ENCODE measurements at places on chromosomes 6 and 20.

DNA sequence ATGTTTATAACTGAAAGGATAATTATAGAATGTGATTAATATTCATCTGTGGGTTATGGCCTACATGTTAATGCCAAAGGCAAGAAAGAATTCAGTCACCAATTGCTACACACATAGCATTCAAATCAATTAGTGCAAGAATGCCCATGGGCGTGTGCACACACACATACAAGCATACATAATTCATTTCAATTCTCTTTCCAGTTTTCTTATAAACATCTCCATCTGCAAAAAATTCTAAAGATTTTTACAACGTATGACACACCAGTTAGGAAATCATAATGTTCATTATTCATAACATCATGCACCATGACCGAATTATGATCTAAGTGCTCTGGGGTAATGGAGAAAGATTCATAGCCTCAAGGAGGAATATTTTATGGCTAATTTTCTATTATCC is 111.0 kb upstream of the ADTRP start:
- no peak for DNase-seq

DNA sequence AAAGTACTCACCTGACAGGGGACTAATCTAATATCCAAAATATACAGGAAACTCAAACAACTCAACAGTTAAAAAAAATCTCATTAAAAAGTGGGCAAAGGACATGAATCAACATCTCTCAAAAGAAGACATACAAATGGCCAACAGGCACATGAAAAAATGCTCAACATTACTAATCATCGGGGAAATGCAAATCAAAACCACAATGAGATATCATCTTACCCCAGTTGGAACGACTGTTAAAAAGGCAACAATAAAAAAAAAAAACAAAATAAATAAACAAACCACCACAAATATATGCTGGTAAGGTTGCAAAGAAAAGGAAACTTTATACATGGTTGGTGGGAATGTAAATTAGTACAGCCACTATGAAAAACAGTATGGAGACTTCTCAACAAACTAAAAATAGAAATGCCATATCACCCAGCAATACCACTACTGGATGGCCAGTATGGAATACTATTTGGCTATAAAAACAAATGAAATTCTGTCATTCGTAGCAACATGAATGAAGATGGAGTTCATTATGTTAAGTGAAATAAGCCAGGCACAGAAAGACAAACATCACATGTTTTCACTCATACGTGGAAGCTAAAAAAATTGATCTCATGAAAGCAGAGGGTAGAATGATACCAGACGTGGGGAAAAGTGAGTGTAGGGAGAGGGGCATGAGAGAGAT is 6.6 kb downstream of the SIRPB2 start:
- DNase-seq, result no peak

GRCh38 chr6:128519931-128520435 is 416 bp downstream of the PTPRK start:
- peak; percentile 49 for DNase-seq

- no peak for DNase-seq
These were observed 110.3 kb upstream of the BACH2 start for GRCh38 chr6:90406957-90407356.

- DNase-seq, result no peak
These were observed 105.0 kb downstream of the CD109 start for GRCh38 chr6:73800997-73801396.

GRCh38 chr6:43296780-43297497 is 1.1 kb upstream of the SLC22A7 start:
- DNase-seq, result no peak

GRCh38 chr6:33547499-33547898 is 32.6 kb downstream of the BAK1 start:
- DNase-seq, result no peak

DNA sequence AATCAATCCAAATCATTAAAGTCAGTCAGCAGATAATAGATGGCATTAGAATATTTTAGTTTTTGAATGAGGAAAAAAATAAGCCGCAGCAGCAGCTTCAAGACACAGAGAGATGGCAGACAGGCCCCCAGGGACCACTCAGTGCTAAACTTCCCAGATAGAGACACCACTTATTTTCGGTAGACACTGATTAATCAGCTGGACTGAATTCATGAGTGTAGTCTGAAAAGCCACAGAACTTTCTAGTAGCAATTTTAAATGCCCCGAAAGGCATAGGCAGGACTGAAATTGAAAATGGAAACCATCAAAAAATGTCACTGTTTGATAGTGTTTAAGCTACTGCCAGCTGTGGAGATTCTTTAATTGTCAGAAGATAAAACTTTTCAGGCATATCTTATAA is 3.1 kb upstream of the CLDN20 start:
- DNase-seq, result no peak

GRCh38 chr6:165585060-165585459 is 78.0 kb downstream of the PDE10A start:
- DNase-seq, result no peak

GRCh38 chr20:58911970-58912369 is 59.5 kb downstream of the GNAS start:
- DNase-seq, result no peak

GRCh38 chr6:130366107-130367005 is 539 bp downstream of the TMEM200A start:
- peak; percentile 62 for DNase-seq

DNA sequence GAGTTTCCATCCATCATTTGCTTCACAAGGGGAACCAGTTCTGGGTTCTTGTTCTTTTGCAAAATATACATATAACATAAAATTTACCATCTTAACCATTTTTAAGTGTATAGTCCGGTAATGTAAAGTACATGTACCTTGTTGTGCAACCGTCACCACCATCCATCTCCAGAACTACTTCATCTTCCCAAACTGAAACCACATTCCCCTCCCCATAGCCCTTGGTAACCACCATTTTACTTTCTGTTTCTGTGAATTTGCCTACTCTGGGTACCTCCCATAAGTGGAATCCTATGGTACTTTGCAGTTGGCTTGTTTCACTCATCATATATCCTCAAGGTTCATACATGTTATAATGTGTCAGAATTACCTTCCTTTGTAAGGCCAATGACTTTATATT is 70.3 kb upstream of the DSP start:
- DNase-seq, result no peak

DNA sequence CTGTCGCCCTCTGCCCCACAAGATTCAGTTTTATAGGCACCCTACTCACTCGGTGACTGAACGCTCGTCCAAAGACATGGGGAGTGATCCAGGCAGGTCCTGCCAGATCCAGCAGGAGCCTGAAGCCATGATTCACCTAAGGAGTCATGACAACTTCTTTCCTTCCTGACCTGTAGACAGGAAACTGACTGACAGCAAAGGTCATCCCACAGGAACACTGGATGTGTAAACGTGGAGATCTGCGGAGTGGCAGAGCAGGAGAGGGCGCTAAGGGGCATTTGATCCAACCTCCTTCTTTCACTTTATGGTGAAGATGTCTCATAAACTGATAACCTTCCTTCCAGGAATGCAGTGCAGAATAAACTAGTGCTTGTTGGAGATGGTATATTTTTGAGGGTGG is 192.2 kb downstream of the GJA10 start:
- no peak for DNase-seq

- DNase-seq, result no peak
These were observed 4.3 kb downstream of the SMIM26 start for GRCh38 chr20:18571578-18571977.

DNA sequence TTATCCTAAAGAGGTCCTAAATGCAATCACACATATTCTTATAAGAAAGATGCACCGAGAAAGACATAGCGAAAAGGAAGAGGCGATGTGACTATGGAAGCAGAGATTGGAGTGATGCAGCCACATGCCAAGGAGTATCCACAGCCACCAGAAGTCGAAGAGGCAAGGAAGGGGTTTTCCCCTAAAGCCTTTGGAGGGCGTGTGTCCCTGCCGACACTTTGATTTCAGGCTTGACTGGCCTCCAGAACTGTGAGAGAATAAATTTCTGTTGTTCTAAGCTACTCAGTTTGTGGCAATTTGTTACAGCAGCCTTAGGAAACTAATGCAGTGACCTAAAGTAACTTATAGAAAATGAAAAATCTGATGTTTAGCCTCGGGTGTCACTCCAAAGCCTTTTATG is 179.5 kb upstream of the CITED2 start:
- no peak for DNase-seq

DNA sequence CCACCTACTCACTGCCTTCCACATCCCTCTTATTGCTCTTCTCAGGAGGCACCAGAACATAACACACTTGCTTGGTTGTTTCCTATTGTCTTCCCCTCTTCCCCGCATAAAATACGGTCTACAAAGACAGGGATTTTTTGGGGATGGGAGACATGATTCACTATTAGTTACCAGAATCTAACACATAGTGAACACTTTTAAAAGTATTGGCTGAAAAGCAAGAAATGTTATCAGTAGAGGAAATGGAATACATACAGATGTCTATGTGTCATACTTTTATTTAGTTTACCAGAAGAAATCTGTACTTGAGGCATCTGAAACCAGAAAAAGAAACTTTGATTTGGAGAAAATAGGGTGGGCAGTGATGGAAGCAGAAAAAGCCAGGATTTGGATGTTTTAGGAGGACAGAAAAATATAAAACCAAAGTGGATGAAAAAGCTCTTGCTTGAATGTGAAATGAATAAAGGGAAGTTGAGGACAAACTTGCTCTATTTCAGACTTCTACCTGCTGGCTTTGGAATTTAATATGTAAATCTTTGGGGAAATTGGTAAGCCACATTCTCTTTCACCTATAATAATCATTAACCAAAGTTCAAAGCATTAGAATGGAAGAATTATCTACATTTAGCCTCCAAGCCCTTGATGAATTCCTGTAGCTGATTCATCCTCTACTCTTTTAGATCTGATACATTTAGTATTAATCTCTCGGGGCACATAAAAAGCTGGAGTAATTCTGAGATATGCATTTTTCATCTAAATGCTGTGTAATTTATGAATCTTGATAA is 82.6 kb downstream of the DOK5 start:
- DNase-seq, result no peak

GRCh38 chr20:23928788-23929187 is 49.2 kb upstream of the CST5 start:
- no peak for DNase-seq

DNA sequence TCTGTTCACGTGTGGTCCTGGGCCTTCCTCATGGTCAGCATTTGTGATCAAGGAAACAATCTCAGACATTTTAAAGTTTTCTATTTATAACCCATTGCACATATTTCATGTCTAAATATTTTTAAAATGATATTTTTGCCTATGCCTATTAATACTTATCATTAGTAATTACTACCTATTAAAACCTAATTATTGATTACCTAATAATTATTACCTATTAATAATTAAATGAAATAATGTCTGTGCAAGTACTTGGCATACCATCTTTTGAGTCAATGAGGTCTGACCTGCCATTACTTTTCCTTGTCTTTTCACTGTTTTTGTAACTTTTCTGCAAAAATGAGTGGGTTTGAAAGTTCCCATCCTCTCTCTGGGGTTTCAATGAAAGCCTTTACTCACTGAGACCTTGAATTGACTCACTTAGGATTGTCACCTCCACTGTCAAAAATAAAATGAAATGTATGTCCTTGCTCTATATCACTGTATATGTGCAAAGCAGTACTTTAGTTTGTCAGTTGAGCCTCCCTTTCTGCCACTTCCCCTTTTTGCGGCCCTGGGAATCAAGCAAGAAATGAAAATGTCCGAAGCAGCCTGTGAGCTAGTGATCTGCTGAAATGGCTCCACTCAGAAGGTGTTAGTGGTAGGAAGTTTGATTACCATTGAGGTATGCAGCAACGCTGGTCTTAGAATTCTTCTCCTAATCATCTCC is 87.8 kb downstream of the L3MBTL3 start:
- no peak for DNase-seq

DNA sequence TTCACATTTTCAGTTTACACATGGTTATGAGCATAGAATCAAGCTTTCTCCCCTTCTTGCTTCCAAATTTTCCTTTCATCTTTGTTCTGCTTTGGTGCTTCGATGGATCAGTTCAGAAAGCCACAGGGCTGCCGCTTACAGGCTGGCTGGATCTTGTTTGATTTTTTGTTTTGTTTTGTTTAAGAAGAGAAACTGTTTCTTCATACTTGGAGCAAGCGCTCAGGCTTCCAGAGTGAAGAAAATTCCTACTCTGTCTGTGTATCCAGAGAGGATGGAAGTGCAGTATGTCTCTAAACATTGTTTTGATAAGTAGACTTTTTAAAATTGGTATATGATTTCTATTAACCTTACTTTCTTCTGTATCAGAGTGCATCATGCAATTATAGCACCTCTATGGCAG is 66.9 kb downstream of the ARID1B start:
- no peak for DNase-seq

- no peak for DNase-seq
These were observed 27.4 kb downstream of the PMEPA1 start for GRCh38 chr20:57682184-57683101.

- DNase-seq, result no peak
These were observed 21.5 kb upstream of the GTSF1L start for GRCh38 chr20:43748274-43748673.

GRCh38 chr6:25343984-25344383 is 64.8 kb downstream of the CARMIL1 start:
- DNase-seq, result no peak

DNA sequence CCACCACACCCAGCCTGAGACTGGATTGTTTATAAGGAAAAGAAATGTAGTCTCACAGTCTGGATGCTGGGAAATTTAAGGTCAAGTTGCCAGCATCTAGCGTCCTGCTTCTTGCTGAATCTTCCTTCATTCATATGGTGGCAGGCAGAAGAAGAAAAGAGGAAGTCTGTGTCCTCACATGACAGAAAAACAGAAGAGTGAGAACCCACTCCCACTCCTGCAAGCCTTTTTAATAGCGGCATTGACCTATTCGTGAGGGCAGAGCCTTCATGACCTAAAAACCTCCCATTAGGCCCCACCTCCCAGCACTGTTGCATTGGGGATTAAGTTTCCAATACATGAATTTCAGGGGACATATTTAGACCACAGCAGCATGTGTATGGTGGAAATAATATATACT is 160.8 kb upstream of the BMP2 start:
- no peak for DNase-seq

DNA sequence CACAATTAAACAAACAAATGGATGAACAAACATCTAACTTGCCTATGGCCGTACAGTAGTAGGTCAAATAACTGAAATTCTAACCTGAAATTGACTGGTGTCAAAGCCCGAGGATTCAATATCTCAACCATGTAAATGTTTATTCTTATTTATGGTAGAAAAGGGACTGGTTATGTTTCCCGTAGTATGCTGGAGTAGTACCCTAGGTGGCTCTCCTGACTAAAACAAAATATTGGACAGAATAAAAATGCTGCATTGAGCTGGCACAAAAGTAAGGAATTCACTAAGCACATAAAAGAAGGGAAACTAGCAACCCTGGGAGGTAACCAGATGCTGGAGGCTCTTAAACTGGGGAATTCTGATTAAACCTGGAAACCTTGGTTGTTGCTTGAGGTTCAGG is 117.1 kb upstream of the PREP start:
- no peak for DNase-seq

DNA sequence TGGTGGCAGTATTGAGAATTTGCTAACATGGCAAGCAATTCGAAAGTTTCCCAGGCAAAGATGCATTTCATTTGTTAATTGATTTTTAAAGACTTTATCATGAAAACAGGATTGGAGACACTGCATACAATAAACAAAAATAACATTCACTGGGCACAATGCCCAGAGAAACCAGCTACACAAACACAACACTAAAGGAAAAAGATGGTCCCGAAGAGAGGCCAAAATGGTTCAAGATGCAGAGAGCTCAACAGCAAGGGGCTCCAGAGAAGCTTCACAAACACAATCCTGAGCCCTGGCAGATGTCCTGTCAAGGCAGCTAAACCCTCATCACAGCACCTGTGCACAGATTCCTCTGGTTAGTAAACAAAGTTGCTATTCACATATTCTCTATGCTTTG is 79.3 kb downstream of the INSM1 start:
- DNase-seq, result no peak

Data from HEK293T (cell line).